ENCODE measurements at places on chromosomes 12 and 14.

- no peak for DNase-seq
These were observed 23.0 kb upstream of the ATP2B1 start for GRCh38 chr12:89731614-89732013.

DNA sequence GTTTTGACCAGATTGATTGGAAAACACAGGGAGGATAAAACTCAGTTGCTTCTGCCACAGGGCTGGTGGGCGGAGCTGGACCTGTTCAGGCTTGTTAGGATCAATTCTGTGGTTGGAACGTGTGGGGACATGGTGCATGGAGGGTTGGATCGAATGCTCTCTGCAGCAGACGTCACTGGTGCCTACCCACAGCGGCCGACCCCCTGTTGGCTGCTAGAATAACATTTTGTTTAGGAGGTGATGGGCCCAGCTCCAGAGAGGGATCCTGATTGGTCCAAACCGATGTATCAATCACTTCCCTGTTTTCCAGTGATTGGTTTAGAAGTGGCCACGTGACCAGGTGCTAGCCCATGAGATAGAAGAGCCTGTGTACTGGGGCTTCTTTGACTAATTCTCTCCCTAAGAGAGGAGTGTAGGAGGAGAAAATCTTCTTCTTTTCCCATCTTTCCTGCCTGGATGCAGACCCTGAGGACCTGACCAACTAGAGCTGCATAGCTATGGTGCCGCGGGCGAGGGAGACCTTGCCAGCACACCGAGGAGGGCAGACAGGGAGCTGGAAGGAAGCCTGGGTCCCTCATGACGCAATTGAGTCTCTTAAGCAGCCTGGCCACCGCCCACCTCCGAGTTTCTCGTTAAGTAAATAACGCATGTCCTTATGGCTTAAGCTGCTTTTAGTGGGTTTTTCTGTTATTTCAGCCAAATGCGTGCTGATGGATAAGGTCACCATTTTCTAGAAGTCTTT lies 163.5 kb downstream of the AACS start:
- DNase-seq, result no peak

DNA sequence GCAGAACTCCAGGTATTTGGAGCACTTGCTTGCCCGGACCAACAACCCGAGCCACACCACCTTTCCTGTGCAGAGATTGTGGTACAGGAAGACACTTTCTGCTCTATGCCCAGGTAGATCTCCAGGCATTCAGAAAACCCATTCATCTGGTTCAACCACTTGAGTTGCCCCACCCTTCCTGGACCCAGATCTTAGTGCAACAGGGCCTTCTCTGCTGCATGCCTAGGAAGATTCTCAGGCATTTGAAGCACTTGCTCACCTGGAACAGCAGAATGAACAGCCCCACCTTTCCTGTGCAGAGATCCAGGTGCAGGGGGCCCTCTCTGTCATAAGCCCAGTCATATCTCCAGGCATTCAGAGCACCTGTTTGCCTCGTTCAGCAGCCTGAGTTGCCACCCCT lies 412.8 kb upstream of the MGAT4C start:
- DNase-seq, result no peak

DNA sequence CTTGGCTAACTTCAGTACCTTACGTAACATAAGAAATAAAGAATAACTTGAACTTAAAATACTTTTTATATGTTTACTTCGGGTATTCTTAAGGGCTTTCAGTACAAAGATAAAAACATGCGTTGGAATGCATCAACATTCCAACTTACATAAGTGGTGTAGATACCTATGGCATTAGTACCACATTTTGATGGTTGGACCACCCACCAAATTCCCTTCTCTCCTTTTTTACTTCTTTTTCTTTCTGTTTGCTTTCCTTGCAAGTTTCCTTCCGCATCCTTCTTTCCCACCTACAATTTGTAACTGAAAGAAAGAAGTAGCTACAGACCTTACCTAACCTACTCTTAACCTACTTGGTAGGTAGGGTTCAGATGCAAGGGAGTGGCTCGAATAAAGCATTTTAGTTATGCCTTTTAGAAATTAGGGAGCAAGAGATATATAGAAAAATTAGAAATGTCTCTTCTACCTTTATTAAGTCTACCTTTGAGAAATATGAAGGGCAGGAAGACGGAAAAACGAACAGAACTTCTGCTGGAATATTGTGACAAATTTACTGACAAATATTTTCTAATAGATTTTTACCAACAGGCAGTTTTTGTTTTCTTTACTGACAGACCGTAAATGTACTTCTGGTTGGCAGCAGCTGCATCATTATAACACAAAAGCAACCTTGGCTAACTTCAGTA lies 2.1 kb upstream of the ARHGAP5 start:
- no peak for DNase-seq

GRCh38 chr12:57240066-57240921 lies 10.7 kb downstream of the STAC3 start:
- no peak for DNase-seq

Data from esophagus squamous epithelium (tissue), 5 donors.